Mesenchymal stem cell (in vitro differentiated cells and primary cell): ENCODE measurements at places on chromosomes 3 and 15.
A peak's percentile ranks its signal among the peaks of the same experiment; 100 is the strongest.

DNA sequence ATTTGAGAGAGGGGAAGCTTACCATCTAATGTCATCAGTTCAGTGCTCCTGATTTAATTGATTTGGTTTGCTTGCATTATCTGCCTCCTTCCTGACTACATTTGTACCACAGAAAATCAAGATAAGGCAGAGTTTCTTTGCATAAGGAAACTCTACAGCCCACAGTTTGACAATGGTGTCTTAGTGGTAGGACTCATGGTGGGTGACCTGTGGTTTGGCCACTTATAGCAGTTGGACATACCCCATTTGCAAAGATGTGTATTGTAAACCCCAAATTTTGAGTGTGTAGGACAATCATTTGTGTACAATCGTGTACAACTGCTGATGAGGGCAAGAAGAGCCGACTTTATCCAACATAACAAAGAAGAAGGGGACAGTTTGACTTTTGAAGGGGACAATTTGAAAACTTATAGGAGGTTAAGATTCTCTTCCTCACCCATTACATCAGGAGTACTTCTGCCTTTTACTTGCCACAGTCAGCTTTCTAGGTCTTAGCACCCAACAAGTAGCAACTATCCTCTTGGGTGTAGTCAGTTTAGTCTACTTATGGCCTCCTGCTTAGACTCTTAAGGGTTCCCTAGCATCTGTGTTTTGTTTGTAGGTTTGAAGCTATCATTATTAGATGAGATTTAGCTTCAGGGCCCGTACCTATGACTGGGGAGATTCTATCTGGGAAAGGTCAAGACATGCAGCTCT, 6.2 kb downstream of the TGFBR2 start:
- peak overlapping the region; percentile 45 for H3K27ac ChIP-seq
- H3K4me3 ChIP-seq, result peak overlapping the region; percentile 86
- DNase-seq, result no peak
- H3K27me3 ChIP-seq, result no peaks in the 10 kb centered on the region
- no peaks in the 10 kb centered on the region for H3K36me3 ChIP-seq

DNA sequence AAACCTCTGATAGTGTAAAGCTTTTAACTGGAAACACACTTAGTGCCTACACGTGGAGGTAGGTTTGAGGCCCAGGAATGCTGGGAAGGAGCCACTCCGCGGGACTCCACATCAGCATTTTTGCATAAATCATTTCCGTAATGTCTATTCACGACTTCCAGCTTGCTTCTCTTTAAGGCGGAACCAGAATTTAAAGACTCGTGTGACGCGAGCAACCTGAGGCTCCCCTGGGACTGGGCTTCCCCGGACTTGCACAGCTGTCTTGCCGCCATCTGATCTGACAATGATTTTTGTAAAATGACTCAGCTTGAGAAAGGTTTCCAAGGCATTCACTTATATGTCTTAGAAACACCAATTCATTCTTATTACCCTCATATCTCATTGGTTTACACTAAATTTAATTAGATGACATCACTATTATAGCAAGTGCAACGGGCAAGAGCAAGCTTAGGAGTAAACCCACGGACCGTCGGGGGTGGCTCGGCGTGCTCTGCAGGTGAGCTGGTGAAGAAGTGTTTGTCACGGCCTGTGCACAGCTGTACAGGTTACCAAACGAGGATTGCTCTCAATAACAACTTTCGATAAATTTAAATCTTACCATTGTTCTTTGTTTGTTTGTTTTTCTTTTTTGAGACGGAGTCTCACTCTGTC, 95.2 kb downstream of the CHSY1 start:
- no peak overlapping the region for H3K27ac ChIP-seq
- peak; percentile 59 for DNase-seq
- H3K27me3 ChIP-seq, result no peaks in the 10 kb centered on the region
- H3K4me3 ChIP-seq, result no peak overlapping the region

- H3K36me3 ChIP-seq, result peaks cover 12% of the 10 kb centered on the region
- H3K27ac ChIP-seq, result peak overlapping the region; percentile 92
- no peak for DNase-seq
Measured at GRCh38 chr15:68584756-68585573, 6.2 kb downstream of the CORO2B start.

- H3K36me3 ChIP-seq, result no peaks in the 10 kb centered on the region
- H3K27me3 ChIP-seq, result no peaks in the 10 kb centered on the region
- DNase-seq, result no peak
- H3K4me3 ChIP-seq, result no peak overlapping the region
Measured at GRCh38 chr3:129536804-129537203, 6.2 kb upstream of the H1-8 start.

DNA sequence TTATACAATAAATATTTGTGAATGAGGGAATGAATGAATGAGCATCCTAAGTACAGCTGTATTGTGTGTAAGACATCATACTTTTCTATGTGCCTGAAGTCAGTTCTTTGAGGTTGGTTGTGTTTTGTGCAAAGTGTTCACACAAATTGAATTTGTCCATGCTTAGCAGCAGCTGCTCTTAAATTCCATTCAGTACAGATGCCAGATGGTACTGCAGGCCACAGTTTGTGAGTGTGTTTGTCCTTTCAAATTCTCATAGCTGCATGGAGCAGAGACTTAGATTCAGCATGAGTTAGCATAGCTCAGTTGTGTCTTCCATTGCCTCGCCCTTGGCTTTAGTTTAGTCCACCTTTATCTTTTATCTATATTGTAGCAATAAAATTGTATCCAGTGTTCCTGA, 3.8 kb upstream of the ZNF385D start:
- no peak overlapping the region for H3K27ac ChIP-seq
- no peaks in the 10 kb centered on the region for H3K4me1 ChIP-seq
- H3K4me3 ChIP-seq, result no peak overlapping the region

GRCh38 chr3:36366308-36366707, 14.0 kb upstream of the STAC start:
- no peaks in the 10 kb centered on the region for H3K36me3 ChIP-seq
- no peaks in the 10 kb centered on the region for H3K27me3 ChIP-seq
- DNase-seq, result no peak
- H3K4me3 ChIP-seq, result no peak overlapping the region
- no peak overlapping the region for H3K27ac ChIP-seq

DNA sequence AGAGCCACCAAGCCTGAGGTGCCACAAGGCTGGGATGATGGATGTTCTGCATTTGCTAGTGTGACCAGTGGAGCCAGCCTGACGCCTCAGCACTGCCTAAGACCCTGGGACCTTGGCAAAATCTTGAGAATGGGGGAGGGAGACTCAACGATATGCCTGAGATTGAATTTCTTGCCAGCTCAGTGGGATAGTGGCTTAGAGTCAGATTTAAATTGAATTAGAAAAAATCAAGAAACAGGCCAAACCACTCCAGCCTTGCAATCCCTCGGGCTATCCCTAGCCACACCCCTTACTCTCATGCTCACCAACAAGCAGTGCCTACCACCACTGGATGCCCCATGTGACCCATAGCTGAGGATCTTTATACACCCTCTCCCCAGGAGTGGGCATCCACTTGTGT, 18.7 kb upstream of the PDE8A start:
- no peaks in the 10 kb centered on the region for H3K27me3 ChIP-seq
- no peak overlapping the region for H3K4me3 ChIP-seq
- no peak overlapping the region for H3K27ac ChIP-seq
- peaks cover 3% of the 10 kb centered on the region for H3K4me1 ChIP-seq
- no peaks in the 10 kb centered on the region for H3K36me3 ChIP-seq

DNA sequence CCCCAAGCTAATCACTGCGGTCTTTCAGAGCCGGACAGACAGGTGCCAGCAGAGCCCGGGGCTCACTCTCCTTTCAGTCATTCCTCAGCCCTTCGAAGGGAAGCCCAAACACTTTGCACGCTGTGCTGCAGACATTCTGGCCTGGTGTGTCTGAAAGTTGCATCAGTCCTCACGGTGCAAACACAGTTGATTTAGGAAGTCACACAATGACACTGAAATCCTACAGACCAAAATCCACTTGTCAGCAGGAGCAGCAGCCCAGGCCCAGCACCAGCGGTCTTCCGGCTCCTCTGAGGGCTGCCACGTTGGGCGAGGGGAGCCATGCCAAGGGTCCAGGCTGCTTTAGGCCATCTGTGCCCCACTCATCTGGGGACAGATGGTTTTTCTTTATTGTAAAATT, 61.6 kb downstream of the RGMA start:
- no peak for DNase-seq
- H3K36me3 ChIP-seq, result peaks cover 50% of the 10 kb centered on the region
- no peak overlapping the region for H3K4me3 ChIP-seq
- H3K27me3 ChIP-seq, result no peaks in the 10 kb centered on the region
- peaks cover 22% of the 10 kb centered on the region for H3K4me1 ChIP-seq
- no peak overlapping the region for H3K27ac ChIP-seq

DNA sequence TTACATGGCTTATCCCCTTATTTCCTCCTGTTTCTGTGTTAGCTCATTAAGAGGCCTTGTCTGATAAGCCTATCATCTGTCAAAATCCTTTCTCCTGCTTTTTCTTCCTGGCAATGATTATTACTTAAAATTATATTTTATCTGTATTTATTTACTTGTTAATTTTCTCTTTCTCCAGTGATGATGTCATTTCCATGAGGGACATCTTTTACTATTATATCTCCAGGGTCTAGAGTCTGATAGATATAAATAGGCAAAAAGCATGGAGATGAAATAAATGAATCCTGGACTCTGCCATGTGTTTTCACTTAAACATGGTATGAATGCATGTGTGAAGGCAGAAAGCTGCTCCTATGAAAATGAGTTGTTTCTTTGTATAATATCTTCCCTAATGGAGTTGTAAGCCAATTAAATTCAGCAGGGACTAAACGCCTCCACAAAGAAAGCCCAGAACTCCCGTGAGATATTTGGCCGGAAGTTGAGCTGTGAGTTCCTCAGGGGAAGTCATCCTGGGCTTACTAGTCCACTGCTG, 375.2 kb downstream of the TUSC7 start:
- no peak overlapping the region for H3K4me3 ChIP-seq
- H3K27ac ChIP-seq, result no peak overlapping the region
- H3K27me3 ChIP-seq, result no peaks in the 10 kb centered on the region
- H3K4me1 ChIP-seq, result no peaks in the 10 kb centered on the region
- DNase-seq, result no peak

DNA sequence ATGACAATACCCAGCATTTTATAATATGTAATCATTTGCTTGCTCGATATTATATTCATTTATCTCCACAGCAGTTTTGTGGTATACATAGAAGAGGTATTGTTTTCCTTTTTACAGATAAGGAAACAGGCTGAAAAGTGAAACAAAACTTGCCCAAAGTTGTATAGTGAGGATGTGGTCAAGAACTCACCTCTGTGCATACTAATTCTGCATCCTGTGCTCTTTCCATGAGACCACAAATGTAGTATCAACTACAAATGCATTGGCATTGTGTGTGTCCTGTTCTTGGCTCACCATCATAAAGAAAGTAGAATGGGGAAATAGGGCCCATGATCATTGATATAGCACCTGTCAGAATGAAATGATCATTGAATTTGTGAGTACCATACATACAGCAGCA, 167.3 kb downstream of the NECTIN3 start:
- no peaks in the 10 kb centered on the region for H3K27me3 ChIP-seq
- no peaks in the 10 kb centered on the region for H3K36me3 ChIP-seq
- no peak overlapping the region for H3K4me3 ChIP-seq
- no peak for DNase-seq
